Muscle of back (tissue), 13 donors: ENCODE measurements at places on chromosomes 12 and 14. TPM values are rescaled to one million over a fixed set of nuclear protein-coding genes. Genes with fewer than 3 reads are reported as not detected.

The SINHCAF gene
- 42.5 TPM for polyA plus RNA-seq

The HELB gene
- 2.0 TPM for polyA plus RNA-seq

The SSPN gene
- polyA plus RNA-seq: 84.8 TPM

DNA sequence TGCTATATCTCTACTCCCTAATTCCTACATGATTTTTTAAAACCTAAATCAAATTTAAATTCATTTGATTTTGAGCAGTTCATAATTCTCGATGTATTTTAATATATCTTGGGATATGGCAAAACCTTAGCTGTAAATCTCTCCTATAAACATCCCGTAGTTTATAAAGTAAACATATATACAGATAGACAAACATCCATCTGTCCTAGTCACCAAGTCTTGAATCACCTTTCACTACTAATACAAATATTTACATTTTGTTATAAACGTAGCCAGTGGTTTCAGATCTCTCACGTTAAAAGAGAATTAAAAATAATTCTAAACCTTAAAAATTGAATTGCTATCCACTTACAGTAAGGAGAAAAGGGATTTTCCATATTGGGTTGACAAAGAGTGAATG, 107.0 kb downstream of the TSHR start:
- DNase-seq: no peak

DNA sequence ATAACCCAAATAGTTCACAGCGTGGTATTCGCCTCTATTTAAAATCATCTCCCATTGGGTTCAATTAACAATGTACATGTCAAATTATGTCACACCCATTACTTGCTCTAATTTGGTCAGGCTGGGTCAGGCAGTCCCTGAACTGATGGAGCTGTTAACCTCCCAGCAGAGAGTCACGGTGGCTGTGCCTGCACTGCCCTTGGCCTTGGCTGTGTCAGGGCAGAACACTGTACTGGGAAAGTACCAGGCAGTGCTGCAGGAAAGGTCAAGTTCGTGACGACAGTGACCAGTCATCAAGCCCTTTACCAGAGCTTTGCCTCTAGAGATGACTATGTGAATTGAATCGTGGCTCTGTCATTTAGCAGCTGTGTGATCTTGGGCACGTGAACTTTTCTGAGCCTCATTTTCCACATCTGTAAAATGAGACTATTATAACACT, 100.0 kb downstream of the ARF6 start:
- DNase-seq: no peak

DNA sequence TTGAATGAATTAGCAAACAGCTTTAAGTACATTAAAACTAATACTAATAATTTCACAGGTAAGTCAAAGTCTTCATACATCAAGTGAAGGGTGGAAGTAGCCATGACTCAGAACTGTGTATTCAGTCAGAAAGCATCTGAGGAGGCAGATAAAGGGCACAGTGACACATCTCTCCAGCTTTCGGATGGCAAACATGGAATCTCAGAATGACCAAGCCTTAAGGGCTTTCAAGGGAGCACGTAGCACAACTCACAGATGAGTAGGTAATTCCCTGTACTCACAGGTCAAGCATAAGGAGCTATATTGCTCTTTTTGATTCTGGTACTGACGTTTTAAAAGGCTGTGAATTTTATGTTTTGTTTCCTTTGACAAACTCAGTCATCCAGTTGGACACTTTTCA, 56.0 kb downstream of the MDGA2 start:
- no peak for DNase-seq

DNA sequence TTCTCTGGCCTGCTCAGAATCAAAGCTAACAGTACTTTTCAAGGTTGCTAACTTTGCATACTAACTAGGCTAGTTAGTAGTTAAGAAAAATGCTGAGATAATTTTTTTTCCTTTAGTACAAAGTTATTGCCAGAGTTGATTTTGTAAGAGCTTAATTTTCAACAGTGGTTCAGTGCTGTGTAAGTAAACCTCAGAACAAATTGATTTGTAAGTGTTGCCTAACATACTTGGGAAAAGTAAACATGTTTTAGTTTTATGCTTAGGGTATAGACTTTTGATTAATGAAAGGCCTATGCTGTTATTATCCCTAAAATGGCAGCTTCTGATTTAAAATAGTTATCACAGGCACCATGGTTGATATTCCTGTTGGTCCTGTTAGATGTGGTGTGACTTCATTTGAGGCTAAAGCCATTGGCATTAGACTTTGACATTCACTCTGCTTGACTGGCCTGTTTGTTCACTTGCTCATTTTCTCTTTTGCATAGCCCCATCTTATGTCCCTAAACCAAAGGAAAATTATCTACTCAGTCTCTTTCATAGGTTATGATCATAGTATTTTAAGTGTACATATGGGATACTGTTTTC, 5.2 kb downstream of the CMAS start:
- DNase-seq: no peak
